Activated naive CD8-positive, alpha-beta T cell treated with anti-CD3 and anti-CD28 coated beads, Interleukin-2, amount 10 ng/mL, durations not matched to agents 7 days and 5 days (primary cell): ENCODE measurements at places on chromosomes 1 and 21.

DNA sequence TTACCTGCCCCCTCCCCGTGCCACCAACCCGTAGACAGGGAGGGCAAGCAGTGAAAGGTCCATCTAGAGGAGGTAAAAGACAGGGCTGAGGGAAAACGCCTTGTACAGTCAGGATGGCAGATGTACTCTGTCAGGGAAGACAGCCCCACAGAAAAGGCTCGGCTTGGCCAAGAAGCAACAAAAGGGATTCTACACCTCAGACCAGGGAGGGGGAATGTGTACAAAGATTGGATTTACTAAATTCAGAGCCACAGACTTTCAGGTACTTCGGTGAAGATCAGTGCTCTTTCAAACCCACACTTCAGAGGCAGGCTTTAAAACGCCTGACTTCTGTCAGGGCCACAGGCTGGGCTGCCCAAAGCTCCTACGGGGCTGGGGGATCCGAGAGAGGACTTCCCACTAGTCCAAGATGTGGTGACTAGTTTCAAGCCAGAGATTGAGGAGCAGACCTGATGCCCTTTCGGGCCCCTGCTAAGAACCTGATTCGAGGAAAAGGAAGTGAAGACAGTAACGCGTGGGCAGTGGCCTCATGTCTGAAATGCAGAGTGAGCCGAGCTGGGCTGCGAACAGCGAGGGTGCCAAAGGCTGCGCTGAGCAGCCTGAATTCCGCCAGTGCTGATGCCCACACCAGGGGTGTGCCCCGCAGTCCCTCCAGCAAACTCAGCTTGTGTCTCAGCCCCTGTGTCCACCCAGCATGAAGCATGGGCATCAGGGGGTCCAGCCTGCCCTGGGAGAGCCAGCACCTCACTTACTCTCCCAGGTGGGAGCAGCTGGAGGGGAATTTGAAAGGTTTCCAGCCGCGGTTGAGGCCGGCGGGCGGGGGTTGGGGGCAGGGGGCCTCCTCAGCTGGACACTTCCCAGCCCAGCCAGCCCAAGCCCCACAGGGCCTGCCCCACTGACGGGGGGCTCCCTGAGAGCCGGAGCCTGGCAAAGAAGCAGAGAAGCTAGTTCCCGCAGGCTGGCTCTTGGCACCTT is 36.2 kb downstream of the KIAA1614 start:
- DNase-seq = no peak
- H3K4me3 ChIP-seq = no peak overlapping the region
- peaks cover 9% of the 10 kb centered on the region for H3K4me1 ChIP-seq
- H3K36me3 ChIP-seq = peaks cover 41% of the 10 kb centered on the region

- peaks cover 10% of the 10 kb centered on the region for H3K36me3 ChIP-seq
- no peak for DNase-seq
- peak overlapping the region; percentile 73 for H3K27ac ChIP-seq
- peaks cover 28% of the 10 kb centered on the region for H3K4me1 ChIP-seq
These were observed 11.7 kb downstream of the TNFSF18 start for GRCh38 chr1:173038875-173039554.

- H3K27ac ChIP-seq = no peak overlapping the region
- H3K4me1 ChIP-seq = no peaks in the 10 kb centered on the region
- DNase-seq = no peak
- peaks cover 4% of the 10 kb centered on the region for H3K27me3 ChIP-seq
These were observed 67.7 kb downstream of the PTGER3 start for GRCh38 chr1:70979881-70980280.

DNA sequence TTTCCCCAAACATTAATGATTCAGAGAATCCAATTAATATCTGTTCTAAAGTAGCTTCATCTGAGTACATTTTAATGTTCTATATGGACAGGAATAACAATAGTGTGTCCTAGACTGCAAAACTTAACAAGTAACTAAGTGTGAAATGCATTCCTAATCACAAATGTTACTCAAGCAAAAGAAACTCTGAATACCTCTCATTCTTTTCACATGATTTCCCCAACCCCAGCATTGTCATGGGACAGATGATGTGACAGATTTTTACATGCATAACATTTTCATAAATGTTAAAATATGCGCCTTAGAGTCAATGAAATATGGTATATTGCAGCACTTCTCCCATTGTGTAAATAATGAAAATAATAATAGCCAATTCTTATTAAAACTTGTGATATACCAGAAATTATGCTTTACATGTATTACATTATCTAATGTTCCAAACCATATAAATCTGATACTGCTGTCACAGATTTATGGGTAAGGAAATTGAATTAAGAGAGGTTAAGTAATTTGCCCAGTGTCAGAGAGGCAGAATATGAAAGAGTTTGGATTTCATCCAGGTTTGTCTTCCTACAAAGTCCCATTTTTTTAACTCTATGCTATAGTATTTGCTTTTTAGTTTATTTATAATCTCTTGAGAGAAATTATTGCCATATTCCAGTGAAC is 269.4 kb downstream of the LRRC7 start:
- no peak overlapping the region for H3K27ac ChIP-seq
- DNase-seq = no peak
- no peaks in the 10 kb centered on the region for H3K36me3 ChIP-seq

DNA sequence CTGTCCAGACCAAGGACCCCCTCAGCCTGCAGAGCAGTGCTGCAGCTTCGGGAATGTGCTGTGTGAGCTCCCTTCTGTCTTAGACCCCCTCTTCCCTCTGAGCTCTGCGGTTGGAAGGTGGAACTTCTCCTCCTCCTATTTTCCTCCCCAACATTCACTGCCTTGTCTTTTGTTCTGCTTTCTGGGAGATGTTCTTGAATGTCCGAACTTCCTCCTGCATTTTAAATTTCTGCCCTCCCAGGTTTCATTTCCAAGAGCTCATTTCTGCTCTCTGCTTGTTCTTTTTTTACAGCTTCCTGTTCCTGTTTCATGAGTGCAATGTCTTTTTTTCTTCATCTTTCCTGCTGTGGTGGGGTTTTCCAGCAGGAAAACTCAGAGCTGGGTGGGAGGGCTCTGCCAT is 29.3 kb downstream of the RRP1 start:
- no peaks in the 10 kb centered on the region for H3K27me3 ChIP-seq
- H3K27ac ChIP-seq = no peak overlapping the region
- no peak for DNase-seq
- H3K4me1 ChIP-seq = peaks cover 7% of the 10 kb centered on the region
- peaks cover 6% of the 10 kb centered on the region for H3K36me3 ChIP-seq

DNA sequence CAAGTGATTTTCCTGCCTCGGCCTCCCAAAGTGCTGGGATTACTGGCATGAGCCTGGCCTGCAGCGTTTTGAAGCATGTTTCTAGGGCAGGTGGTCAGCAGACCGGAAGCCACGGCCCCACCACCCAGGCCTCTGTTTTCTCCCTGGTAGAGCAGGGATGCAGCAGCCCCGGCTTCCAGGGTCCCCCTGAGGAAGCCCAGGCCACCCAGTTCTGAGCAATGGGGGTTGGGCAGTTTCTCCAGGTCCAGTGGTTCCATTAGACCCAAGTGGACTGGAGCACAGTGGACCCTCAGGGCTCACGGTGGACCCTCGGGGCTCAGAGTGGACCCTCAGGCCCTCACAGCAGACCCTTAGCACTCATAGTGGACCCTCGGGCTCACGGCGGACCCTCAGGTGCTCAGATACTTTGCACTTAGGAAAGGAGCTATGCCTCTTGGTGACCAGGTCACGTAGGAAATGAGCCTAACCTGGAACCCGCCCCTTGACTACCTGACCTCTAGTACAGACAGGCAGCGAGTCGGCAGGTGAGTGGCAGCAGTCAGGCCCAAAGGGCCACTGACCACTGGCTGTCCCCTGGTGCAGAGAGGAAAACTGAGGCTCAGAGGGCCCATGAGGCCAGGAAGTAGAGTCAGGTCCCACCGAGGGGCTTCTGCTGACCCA is 4.6 kb upstream of the FNDC10 start:
- H3K27me3 ChIP-seq = peaks cover 3% of the 10 kb centered on the region
- H3K4me3 ChIP-seq = no peak overlapping the region
- no peak for DNase-seq
- no peaks in the 10 kb centered on the region for H3K36me3 ChIP-seq

- DNase-seq = no peak
- no peak overlapping the region for H3K4me3 ChIP-seq
- H3K27me3 ChIP-seq = no peaks in the 10 kb centered on the region
- H3K36me3 ChIP-seq = no peaks in the 10 kb centered on the region
- peaks cover 27% of the 10 kb centered on the region for H3K4me1 ChIP-seq
These were observed 76.5 kb upstream of the WDR26 start for GRCh38 chr1:224510880-224511645.

DNA sequence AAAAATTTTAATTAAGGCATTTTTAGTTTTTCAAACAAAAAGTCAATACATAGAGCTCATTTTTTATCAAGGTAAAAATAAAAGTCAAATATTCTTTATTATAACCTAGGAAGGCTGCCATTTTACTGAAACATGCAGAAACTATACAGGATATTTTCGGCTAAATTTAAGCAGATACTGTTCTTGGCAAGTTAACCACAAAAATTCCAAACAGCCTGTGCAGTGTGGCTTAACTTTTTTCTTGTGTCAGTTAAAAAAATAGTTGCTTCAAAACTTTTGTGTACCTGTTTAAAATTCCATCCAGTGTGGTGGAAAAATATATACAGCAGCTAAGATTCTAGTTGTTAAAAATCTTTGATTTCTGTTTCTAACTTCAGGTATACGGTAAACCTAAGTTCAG is 135.0 kb downstream of the ATP5PO start:
- no peak overlapping the region for H3K27ac ChIP-seq
- no peaks in the 10 kb centered on the region for H3K27me3 ChIP-seq
- H3K4me1 ChIP-seq = no peaks in the 10 kb centered on the region
- H3K36me3 ChIP-seq = peaks cover 2% of the 10 kb centered on the region
- DNase-seq = no peak

GRCh38 chr1:1893291-1893985 is 2.6 kb upstream of the GNB1 start:
- peaks cover 7% of the 10 kb centered on the region for H3K36me3 ChIP-seq
- H3K27me3 ChIP-seq = no peaks in the 10 kb centered on the region
- peak overlapping the region; percentile 60 for H3K4me3 ChIP-seq

DNA sequence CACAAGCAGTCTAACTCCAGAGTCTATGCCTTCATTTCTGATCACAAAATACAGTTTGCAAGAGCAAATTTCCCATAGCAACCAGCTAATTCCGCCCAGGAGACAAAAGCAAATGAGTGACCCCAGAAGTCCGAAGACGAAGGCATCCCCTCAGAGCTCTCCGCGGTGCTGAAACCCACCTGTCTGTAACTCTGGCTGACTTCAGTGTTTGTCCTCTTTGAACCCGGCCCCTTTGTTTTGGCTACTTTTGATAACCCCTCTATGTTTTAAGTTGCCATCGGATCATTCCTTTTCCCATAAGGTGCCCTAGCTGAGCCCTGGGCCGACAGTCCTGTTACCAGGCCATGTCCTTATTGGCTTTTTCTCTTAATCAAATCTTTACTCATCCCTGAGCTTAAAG is 515.8 kb downstream of the PTPRU start:
- no peaks in the 10 kb centered on the region for H3K4me1 ChIP-seq
- no peaks in the 10 kb centered on the region for H3K36me3 ChIP-seq
- no peak for DNase-seq
- no peak overlapping the region for H3K4me3 ChIP-seq
- peaks cover 5% of the 10 kb centered on the region for H3K27me3 ChIP-seq

- peak overlapping the region; percentile 99 for H3K27ac ChIP-seq
- peaks cover 36% of the 10 kb centered on the region for H3K4me1 ChIP-seq
- no peak for DNase-seq
These were observed 1.6 kb downstream of the NSUN4 start for GRCh38 chr1:46342084-46342656.

GRCh38 chr1:39507230-39507928 is 15.9 kb downstream of the BMP8A start:
- peaks cover 28% of the 10 kb centered on the region for H3K27me3 ChIP-seq
- H3K27ac ChIP-seq = no peak overlapping the region
- H3K4me1 ChIP-seq = peaks cover 12% of the 10 kb centered on the region
- no peaks in the 10 kb centered on the region for H3K36me3 ChIP-seq
- no peak overlapping the region for H3K4me3 ChIP-seq

GRCh38 chr1:226738995-226739695 is at the start of gene ITPKB:
ITPKB (minus strand) TSS chr1:226739282; CDS start chr1:226737458, 1,824 bp downstream.
- H3K4me3 ChIP-seq = peak within 1 kb of the TSS; percentile 90
- peaks cover 20% of the 10 kb centered on the region for H3K36me3 ChIP-seq
- H3K27ac ChIP-seq = peak within 1 kb of the TSS; percentile 92
- no peaks in the 10 kb centered on the region for H3K27me3 ChIP-seq
- peaks cover 27% of the 10 kb centered on the region for H3K4me1 ChIP-seq

DNA sequence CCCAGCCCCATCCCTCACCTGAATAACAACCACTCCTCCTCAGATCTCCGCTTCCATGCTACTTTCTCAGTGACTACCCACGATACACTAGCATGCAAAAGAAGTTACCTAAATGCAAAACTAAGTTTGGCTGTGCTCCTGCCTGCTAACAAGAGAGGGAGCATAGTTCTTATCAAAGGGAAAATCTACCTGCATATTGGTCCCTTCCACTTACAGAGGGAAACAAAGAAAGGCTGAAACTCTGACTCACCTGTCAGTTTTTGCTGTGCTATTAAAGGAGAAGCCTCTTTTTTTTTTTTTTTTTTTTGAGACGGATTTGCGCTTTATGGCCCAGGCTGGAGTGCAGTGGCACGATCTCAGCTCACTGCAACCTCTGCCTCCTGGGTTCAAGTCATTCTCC is 43.8 kb upstream of the RAVER2 start:
- H3K27ac ChIP-seq = no peak overlapping the region
- DNase-seq = no peak
- no peak overlapping the region for H3K4me3 ChIP-seq
- no peaks in the 10 kb centered on the region for H3K36me3 ChIP-seq

GRCh38 chr1:55826381-55827080 is 611.4 kb upstream of the USP24 start:
- H3K36me3 ChIP-seq = no peaks in the 10 kb centered on the region
- no peak for DNase-seq

DNA sequence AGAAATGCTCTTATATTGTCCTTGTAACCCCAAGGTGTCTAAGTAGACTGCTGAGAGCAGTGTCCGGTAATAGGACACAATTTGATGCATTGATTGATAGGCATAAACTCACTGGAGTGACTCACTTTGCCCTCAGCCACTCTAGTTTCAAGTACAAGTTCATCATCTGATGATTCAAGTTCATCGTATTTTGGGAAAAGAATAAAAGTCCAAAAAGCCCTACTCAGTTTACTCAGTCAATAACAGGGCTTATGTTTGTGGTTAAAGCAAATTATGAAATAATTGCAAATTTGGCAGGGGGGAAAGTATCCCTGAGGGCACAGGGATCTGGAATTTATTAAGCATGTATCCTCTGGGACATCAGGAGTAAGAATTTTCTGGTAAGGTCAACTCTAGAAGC is 7.6 kb upstream of the ATF3 start:
- no peak overlapping the region for H3K27ac ChIP-seq
- no peak for DNase-seq
- H3K36me3 ChIP-seq = peaks cover 3% of the 10 kb centered on the region
- peaks cover 15% of the 10 kb centered on the region for H3K4me1 ChIP-seq

DNA sequence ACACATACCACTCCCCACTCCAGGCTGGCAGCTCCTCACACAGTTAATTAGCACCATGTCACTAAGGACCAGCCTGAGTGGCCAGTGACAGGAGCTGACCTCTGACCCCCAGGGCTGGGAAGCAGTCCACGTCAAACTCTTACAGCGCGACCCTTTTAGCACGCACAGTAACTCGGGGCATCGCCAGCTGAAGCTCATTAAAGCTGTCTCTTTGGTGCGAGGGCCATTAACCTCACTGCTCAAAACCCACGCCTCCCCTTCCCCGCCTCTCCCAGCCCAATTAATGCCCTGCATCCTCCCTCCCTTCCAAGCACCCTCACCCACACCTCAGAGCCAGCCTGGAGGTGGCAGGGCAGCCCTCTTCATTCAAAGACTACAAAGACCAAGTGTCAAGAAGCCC is 31.7 kb downstream of the DMAP1 start:
- H3K4me3 ChIP-seq = no peak overlapping the region
- DNase-seq = no peak
- no peaks in the 10 kb centered on the region for H3K4me1 ChIP-seq
- H3K36me3 ChIP-seq = no peaks in the 10 kb centered on the region

GRCh38 chr1:226708342-226708780 is 30.7 kb downstream of the ITPKB start:
- peaks cover 65% of the 10 kb centered on the region for H3K4me1 ChIP-seq
- DNase-seq = no peak
- peak overlapping the region; percentile 85 for H3K27ac ChIP-seq
- no peaks in the 10 kb centered on the region for H3K27me3 ChIP-seq
- H3K36me3 ChIP-seq = peaks cover 23% of the 10 kb centered on the region
- peak overlapping the region; percentile 49 for H3K4me3 ChIP-seq
